Activated CD4-positive, alpha-beta T cell treated with anti-CD3 and anti-CD28 coated beads for 4 hours (primary cell): ENCODE measurements at places on chromosomes 12 and 14.

- no peak for DNase-seq
These were observed 86.1 kb downstream of the MYF5 start for GRCh38 chr12:80802652-80803400.

DNA sequence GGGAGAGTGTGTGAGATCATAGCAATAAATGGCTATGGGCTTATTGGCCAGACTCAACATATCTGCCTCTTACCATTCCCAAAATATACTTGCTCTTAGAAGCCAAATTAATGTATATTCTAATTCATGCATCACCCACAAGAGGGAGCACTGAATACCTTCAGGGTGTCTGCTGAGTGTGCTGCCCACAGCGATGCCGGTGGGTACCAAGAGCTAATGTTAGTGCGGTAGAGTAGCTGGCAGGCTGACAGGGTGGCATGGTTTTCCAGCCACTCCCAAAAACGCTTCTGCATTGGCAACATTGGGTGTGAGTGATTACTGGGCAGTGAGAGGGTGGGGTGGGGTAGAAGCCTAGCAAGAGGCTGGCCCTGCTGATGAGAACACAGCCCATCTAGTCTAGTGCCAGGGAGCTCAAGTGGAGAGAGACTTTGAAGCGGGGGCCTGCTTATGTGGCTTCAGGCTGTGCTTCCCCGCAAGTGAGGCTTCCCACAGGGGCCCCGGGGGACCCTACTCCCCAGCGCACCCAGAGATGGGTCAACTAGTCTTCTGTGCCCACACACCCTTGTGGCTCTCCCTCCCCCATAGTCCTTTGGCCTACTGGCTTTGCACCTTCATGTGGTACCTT lies 9.2 kb upstream of the PLEKHD1 start:
- no peak for DNase-seq

GRCh38 chr14:89190765-89191513 lies 226.1 kb downstream of the FOXN3 start:
- no peak for DNase-seq

DNA sequence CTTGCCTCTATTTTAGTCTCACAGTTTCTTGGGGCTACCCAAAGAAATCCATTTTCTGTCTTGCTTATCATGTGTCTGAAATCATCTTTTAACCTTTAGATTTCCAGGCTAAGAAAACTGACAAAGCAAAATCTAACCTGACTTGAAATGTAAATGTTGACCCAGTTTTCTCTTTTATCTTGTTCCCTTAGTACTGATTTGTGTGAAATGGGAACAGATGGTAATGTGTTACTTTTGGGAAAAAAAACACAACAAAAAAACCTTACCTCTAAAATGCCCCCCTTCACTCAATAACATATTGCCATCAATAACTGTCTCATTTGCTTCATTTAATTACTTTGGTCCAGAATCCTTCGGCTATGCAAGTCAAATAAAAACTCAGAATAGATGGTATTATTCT lies 383.2 kb upstream of the DCN start:
- DNase-seq: no peak

DNA sequence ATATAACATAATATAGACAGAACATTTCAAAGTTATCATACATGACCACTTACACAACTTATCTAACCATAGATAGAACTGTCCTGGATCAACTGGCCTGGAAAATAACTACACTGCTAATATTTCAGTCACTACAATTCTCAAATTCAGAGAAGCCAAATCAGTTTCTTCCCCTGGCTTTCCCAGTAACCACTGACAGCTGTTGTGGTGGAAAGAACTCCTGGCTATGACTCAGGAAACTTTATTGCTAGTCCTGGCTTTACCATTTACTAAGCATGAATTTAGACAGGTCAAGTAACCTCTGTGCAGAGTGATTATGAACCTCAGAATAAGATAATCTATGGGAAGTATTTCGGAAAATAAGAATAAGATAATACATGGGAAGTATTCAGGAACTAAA lies 244.9 kb upstream of the DIO2 start:
- no peak for DNase-seq

GRCh38 chr14:83874662-83875061 lies 1655.3 kb upstream of the FLRT2 start:
- no peak for DNase-seq

DNA sequence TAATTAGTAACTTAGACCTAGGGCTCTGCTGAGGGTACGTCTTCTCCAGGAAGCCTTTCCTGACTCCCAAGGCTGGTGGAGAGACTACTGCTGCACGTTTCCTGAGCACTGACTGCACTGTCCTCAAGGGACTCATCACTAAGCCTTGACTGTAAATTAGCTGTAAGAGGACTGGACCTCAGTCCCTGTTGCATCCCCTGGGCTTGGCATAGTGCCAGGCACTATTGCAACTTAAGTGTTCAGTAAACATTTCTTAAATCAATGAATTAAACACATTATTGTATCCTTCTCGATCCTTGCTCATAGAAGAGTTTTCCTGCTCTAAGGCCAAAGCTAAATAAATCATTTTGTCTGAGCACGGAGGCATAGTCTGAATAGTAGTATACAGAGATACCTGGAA lies 31.9 kb upstream of the IFNG-AS1 start:
- DNase-seq: no peak

DNA sequence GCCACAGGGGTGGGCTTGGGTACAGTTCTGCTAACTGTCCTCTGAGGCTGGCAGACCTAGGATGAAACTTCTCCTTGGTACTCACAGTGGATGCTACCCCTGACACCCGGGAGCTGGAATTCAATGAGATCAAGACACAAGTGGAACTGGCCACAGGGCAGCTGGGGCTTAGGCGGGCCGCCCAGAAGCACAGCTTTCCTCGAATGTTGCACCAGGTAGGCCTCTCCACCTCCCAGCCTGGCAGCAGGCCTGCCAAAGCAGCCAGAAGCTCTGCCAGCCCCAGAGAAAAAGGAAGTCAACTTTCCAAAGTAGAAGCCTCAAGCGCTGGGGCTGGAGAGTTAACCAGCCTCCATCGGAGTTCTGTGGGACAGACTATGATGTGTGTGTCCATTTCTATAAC lies 2.4 kb upstream of the NRL start:
- DNase-seq: no peak

- no peak for DNase-seq
These were observed 14.9 kb downstream of the RAB35 start for GRCh38 chr12:120101617-120102016.

DNA sequence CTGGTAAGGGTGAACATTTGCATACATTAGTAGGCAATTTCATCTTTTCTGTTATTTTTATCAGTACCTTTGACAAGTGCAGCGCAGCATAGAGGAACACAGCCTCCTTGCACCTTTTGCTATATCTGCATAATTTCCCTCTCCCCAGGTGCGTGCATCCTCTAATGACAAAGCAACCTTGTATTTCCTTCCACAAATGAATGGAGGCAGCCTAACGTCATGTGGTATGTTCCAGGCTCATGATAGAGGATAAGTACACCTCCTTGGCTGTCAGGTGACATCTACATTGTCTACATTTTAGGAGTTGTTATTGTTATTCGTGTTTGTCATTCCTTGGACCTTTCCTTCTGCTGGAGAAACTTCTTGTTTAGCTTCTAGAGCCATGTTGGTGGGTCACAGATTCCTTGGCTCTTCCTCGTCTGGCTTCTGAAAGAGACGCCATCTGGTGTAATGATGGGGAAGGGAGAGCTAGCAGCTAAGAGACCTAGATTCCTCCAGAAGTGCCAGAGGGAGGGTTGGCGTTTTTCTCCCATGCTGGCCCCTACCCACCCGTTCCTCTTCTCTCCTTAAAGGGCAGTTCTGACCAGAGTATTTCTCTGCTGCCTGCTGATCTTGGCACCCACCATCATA lies 37.0 kb downstream of the EVL start:
- no peak for DNase-seq

- no peak for DNase-seq
These were observed 10.0 kb upstream of the KLC1 start for GRCh38 chr14:103619057-103619456.

DNA sequence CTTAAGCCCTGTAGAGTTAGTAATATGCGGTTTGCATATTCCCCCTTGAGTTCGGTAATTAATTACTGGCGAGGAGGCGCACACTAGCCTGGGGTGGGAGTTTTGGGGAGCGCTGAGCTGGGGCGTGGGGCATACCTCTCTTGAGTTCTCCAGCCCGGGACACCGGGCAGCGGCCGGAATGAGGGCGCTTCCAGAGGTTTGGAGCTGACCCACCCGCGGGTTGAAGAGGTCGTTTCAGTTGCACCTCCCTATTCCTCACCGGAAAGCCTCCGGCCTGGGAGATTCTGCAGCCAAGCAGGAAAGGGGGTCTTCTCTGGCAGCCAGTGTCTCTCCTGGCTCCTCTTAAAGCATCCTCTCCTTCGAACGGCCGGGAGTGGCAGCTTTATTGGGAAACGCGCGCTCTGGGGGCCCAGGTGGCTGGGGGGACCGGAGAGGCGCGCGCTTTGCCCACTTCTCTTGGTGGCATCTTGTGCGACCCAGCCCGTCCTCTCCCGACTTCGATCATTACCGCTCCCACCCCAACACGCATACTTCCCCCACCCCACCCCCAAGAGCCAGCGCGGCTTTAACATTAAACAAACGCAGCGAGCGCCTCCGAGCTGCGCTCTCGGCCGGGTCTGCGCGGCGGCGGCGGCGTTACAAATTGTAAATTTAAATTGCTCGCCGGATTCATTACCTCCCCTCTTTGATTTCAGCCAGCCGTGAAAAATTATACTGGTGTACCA lies 3.9 kb upstream of the LHX5 start:
- no peak for DNase-seq

GRCh38 chr14:24861083-24861630 lies 188.8 kb downstream of the STXBP6 start:
- no peak for DNase-seq

DNA sequence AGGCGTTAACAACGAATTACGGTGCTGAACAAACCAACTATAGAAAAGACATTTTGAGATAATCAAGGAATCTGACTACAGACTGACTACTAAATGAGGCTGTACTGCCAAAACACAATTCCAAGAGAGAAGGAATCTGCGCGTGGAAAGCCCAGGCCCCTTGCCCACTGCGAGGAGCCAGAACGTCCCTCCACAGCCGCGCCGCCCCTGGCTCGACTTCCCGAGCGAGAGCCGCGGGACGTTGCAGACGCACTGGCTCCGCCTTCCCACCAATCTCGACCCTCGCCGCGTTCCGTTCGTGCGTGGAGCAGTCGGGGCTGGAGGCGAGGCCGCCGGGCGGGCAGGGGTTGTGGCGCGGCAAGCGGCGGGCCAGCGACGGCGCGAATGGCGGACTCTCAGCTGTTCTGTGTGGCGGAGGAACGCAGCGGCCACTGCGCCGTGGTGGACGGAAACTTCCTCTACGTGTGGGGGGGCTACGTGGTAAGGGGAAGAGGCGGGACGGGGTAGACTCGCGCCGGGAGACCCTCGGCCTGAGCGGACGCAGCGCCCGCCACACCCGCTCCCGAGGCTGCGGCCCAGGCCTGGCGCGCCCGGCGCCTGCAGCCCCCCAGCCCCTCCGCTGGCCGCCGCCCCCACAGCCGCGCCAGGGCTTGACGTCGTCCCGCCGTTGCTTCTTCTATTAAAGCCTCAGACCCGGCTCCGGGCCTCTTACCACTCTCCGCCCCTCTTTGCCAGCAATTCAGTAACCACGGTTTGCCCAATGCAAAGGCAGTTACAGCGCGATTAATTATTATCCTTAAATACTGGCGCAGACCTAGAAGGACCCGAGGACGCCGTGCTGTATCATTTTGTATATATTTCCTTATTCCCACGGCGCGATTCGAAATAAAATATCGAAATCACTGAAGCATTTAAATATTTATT lies at the start of gene KLHDC1:
Gene KLHDC1, plus strand, starts transcription at position 310 of the 924 bp plus-strand sequence. Its CDS starts 75 bp downstream, at position 385.
- peak; percentile 76 for DNase-seq

GRCh38 chr12:116382686-116383530 lies 105.4 kb upstream of the MED13L start:
- DNase-seq: no peak

DNA sequence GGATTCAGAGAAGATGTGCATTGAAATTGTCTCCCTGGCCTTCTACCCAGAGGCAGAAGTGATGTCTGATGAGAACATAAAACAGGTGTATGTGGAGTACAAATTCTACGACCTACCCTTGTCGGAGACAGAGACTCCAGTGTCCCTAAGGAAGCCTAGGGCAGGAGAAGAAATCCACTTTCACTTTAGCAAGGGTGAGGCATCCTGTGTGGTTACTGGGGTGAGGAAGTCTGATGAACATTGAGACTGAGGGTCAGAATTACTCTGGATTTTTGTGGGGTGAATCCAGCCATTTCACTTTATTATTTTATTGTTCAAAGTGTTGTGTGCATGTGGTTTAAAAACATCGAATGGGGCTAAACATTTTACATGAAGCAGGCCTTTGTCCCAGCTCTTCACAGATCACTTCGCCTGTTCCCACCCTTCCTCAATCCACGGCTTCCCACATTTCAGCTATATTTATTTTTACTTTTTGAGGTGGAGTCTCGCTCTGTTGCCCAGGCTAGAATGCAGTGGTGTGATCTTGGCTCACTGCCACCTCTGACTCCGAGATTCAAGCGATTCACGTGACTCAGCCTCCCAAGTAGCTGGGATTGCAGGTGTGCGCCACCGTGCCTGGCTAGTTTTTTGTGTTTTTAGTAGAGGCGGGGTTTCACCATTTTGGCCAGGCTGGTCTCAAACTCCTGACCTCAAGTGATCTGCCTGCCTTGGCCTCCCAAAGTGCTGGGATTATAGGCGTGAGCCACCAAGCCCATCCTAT lies 40.6 kb downstream of the SUPT16H start:
- DNase-seq: no peak

DNA sequence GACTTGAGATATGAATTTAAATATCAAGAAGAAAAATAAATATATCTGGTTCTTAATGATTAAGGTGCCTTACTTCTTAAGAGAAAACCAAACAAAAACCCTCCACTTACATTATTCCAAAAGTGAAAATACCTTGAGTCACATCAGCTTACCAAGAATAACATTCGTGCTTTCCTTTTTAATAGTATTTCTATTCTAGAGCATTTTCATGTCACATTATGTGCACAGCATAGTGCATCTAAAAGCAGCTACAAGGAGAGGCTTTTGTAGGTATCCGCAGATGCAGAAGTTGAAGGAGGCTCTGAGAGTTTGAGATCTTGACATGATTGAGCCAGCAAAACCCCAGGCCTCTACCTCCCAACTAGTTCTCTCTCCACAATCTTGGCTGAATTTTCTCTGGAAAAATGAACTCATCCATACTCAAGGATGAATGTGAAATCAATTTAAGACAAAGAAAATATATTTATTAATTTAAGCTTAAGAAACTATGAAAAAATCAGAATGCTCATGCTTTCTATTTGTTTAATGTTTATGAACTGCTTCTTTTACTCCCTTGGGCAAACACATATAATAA lies 275.0 kb downstream of the AKAP6 start:
- DNase-seq: no peak

GRCh38 chr14:34629344-34629656 lies 648 bp downstream of the SNX6 start:
- DNase-seq: no peak

DNA sequence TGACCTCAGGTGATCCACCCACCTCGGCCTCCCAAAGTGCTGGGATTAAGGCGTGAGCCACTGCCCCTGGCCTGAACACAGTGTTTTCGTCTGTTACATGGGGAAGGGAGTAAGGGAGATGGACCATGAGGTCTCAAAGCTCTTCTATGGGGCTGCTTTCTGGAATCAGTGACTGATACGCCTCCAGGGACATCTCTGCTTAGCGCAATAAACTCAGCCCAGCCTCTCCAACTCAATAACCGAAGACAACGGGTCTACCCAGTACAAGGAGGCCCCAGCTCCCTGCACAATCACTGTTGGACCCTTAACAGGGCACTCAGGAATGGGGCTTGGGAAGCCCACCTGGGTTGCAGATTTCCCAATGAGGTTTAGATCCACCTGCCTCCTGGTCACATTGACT lies 42.6 kb upstream of the CHGA start:
- no peak for DNase-seq
